ENCODE measurements at places on chromosomes 12 and 14. TPM values are rescaled to one million over a fixed set of nuclear protein-coding genes. Genes with fewer than 3 reads are reported as not detected.

The LRTM2 gene
- total RNA-seq, result not detected

The NAV3 gene
- 6.2 TPM for total RNA-seq

The HOXC11 gene
- total RNA-seq, result not detected

The ACVR1B gene
- 23.1 TPM for total RNA-seq

The RPL10L gene
- total RNA-seq, result not detected

The CDH24 gene
- 2.4 TPM for total RNA-seq

The APOF gene
- not detected for total RNA-seq

The OTOGL gene
- total RNA-seq, result not detected

The KCNJ8 gene
- not detected for total RNA-seq

The IPO8 gene
- total RNA-seq, result 28.7 TPM

The JAG2 gene
- 56.0 TPM for total RNA-seq

The CLMN gene
- total RNA-seq, result 5.8 TPM

The LRFN5 gene
- not detected for total RNA-seq

The KLHL33 gene
- not detected for total RNA-seq

The NRXN3 gene
- under 0.01 TPM for total RNA-seq

The SIX1 gene
- total RNA-seq, result 11.2 TPM

The DYRK2 gene
- total RNA-seq, result 24.3 TPM

The MANSC1 gene
- 1.2 TPM for total RNA-seq

The KLRF1 gene
- total RNA-seq, result 0.21 TPM

The SELPLG gene
- under 0.01 TPM for total RNA-seq

The ALX1 gene
- under 0.01 TPM for total RNA-seq

The WASHC4 gene
- total RNA-seq, result 109 TPM

The FAM222A gene
- 0.34 TPM for total RNA-seq

The DAO gene
- not detected for total RNA-seq

The TESPA1 gene
- total RNA-seq, result not detected

The GPR162 gene
- not detected for total RNA-seq

The SHMT2 gene
- 408 TPM for total RNA-seq

The GSC gene
- not detected for total RNA-seq

The WDHD1 gene
- 11.3 TPM for total RNA-seq

The MORN3 gene
- total RNA-seq, result 0.50 TPM

The GPR84 gene
- total RNA-seq, result 0.07 TPM

The SPTLC2 gene
- total RNA-seq, result 38.2 TPM

The SLCO1B1 gene
- total RNA-seq, result not detected
